ENCODE measurements at places on chromosomes 1 and 21.
A peak's percentile ranks its signal among the peaks of the same experiment; 100 is the strongest.

GRCh38 chr1:66271216-66271903 is 262.6 kb upstream of the SGIP1 start:
- peak; percentile 53 for DNase-seq

DNA sequence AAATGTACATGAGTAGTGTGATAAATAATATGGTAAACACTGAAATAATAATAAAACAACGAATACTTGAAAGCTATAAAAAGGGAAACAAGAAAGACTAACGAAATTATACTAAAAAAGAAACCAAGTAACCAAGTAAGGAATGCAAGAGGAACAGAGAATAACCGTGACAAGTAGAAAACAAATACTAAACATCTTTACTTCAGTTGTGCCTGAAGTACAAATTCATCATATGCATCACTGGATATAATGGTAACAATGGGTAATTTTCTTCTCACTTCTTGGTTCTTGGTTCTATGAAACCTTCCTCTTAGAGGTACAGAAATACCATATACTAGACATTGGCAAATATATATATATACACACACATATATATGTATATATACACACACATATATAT is 1093.6 kb upstream of the B3GALT2 start:
- no peak for DNase-seq

DNA sequence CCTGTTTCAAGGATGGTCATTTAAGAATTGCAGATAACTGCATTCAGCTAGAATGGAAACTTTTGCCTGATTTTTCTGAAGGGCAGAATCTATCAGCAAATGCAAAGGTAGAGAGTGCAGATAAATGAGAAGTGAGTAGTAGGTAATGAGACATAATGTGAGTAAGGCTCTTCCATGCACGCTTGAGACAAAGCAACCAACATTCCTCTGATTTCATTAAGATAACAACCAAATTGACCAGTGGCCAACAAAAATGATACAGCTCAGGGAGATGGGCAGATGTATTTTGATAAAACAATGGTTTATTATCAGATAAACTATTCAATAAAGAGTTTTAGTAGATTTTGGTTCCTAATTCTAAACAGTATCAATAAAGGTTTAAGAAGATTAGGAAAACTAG is 404.4 kb upstream of the PBX1 start:
- no peak for DNase-seq

DNA sequence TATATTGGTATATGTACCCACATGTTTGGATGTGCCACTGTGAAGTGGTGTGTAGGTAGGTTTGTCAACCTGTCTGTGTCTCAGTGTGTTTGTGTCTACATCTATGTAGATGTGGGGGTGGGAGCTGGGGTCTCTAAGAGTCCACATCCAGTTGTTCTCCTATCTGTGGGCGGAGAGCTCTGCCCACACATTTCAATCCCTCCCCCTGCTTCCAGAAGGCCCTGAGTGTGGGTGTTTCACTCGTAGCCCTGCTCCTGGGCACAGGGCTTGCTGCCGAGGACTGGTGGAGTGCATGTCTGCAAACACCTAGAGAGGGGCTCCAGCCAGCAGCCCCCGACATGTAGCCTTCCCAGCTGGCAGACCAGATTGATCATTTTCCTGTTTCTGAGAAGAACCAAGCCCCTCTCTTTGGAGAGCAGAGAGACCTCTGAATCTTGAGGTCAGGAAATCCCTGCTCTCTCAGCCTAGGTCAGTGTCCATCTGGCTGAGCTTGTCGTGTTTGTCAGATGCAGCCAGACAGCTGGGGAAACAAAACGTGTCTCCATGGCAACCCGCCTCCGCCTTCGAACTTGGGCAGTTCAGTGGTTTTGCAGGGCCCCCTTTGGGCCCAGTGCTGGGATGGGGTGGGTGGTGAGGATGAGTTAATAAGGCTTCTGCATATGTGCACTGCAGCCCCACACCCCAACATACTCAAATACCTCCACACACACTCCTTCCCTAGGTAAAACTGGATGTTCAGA is 31.2 kb upstream of the SYNC start:
- no peak for DNase-seq

- DNase-seq, result peak; percentile 16
Observed at GRCh38 chr1:23619299-23620188, 60.2 kb upstream of the ID3 start.

- DNase-seq, result no peak
Observed at GRCh38 chr1:84019217-84019616, 20.3 kb upstream of the TTLL7 start.

Measured in inflammatory macrophage treated with lipopolysaccharide for 1 hour (primary cell).